ENCODE measurements at places on chromosomes 2 and 18. TPM values are rescaled to one million over a fixed set of nuclear protein-coding genes. Genes with fewer than 3 reads are reported as not detected.

The SLC4A1AP gene
- total RNA-seq = 30.6 TPM

The KCNE4 gene
- total RNA-seq = 0.83 TPM

The UGT1A8 gene
- not detected for total RNA-seq

The NDUFV2 gene
- 120 TPM for total RNA-seq

The ALPG gene
- 0.15 TPM for total RNA-seq

The FZD7 gene
- 5.4 TPM for total RNA-seq

The AQP4 gene
- not detected for total RNA-seq

The MERTK gene
- 1.8 TPM for total RNA-seq

The VRK2 gene
- total RNA-seq = 36.5 TPM

The SERTAD2 gene
- total RNA-seq = 11.1 TPM

The ABHD1 gene
- 1.2 TPM for total RNA-seq

The TAF4B gene
- total RNA-seq = 4.9 TPM

The MOB4 gene
- total RNA-seq = 27.4 TPM

The FAM110C gene
- total RNA-seq = 0.09 TPM

The SKOR2 gene
- not detected for total RNA-seq

The RESP18 gene
- not detected for total RNA-seq

The CPS1 gene
- 9.2 TPM for total RNA-seq

The TTC21B gene
- total RNA-seq = 4.8 TPM

The CD207 gene
- total RNA-seq = not detected

The STAT4 gene
- total RNA-seq = 3.9 TPM

The SEH1L gene
- total RNA-seq = 25.8 TPM

The CENPA gene
- 57.9 TPM for total RNA-seq

The RGPD4 gene
- 0.08 TPM for total RNA-seq

The UGT1A4 gene
- 0.06 TPM for total RNA-seq

The DOK1 gene
- total RNA-seq = 4.5 TPM

The CCDC74B gene
- 4.4 TPM for total RNA-seq

The DYNAP gene
- not detected for total RNA-seq

The KRCC1 gene
- 13.9 TPM for total RNA-seq

The ARHGAP28 gene
- total RNA-seq = 0.07 TPM

The MC5R gene
- not detected for total RNA-seq

The MSGN1 gene
- not detected for total RNA-seq

The RPRM gene
- not detected for total RNA-seq

The AGFG1 gene
- total RNA-seq = 120 TPM

The DLGAP1 gene
- 0.01 TPM for total RNA-seq

The IL36RN gene
- total RNA-seq = 0.14 TPM

The NETO1 gene
- total RNA-seq = not detected

The ANKRD30B gene
- 0.02 TPM for total RNA-seq

The EPB41L3 gene
- total RNA-seq = 0.31 TPM

The LBH gene
- 113 TPM for total RNA-seq

The PARD6G gene
- 2.8 TPM for total RNA-seq

The GNAL gene
- 4.4 TPM for total RNA-seq

The SNORC gene
- 9.8 TPM for total RNA-seq

Measured in A549 treated with CORT108297 at 1 μM for 4 hours (cell line).